ENCODE measurements at places on chromosomes 4 and X. TPM values are rescaled to one million over a fixed set of nuclear protein-coding genes. Genes with fewer than 3 reads are reported as not detected.
A peak's percentile ranks its signal among the peaks of the same experiment; 100 is the strongest.

Gene PCYT1B
- not detected for total RNA-seq

Gene PDCL2
- not detected for total RNA-seq

- no peak overlapping the region for H3K27ac ChIP-seq
- DNase-seq: peak; percentile 12
- no peaks in the 10 kb centered on the region for H3K36me3 ChIP-seq
- H3K4me1 ChIP-seq: no peaks in the 10 kb centered on the region
- H3K27me3 ChIP-seq: no peaks in the 10 kb centered on the region
Measured at GRCh38 chr4:62324215-62324614, 1124.1 kb downstream of the ADGRL3 start.

Gene ANXA3
- 170 TPM for total RNA-seq

DNA sequence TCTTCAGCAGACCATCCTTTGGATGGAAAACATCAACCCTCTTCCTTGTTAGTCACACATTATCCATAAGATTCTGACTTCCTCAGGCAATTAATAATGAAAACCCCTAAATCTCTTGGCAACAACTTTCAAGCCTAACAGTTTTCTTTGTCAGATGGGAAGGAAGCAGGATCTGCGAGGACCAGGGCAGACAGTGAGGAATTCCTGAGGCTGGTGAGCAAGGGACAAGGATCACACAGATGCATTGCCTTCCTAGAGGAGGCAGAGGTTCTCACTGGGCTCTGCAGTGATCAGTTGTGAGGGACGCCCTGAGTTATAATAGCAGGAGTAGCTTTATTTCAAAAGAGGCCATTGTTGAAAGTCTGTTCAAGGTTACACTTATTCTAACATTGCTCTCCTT is 195.4 kb downstream of the SLIT2 start:
- H3K4me1 ChIP-seq: no peaks in the 10 kb centered on the region
- H3K36me3 ChIP-seq: no peaks in the 10 kb centered on the region
- no peak for DNase-seq
- no peak overlapping the region for H3K27ac ChIP-seq

DNA sequence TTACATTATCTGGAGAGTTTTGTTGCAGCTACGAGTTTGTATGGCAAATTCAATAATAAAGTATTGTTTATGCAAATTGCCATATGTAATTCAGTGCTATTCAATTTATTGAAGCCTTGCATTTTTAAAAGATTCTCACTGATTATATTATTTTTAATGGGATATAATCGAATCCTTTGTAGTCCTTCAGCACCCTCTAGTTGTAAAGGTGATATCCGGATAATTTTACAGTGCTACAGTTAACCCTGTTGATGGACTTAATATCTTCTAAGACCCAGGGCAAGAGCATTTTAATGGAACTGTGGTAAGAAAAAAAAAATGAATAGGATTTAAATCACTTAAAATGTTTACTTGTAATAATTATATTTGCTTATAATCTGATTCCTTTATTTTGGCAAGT is 48.5 kb upstream of the GRIA2 start:
- H3K4me1 ChIP-seq: no peaks in the 10 kb centered on the region
- DNase-seq: no peak

Gene UGT2B17
- total RNA-seq: not detected

Gene STIM2
- total RNA-seq: 28.1 TPM

DNA sequence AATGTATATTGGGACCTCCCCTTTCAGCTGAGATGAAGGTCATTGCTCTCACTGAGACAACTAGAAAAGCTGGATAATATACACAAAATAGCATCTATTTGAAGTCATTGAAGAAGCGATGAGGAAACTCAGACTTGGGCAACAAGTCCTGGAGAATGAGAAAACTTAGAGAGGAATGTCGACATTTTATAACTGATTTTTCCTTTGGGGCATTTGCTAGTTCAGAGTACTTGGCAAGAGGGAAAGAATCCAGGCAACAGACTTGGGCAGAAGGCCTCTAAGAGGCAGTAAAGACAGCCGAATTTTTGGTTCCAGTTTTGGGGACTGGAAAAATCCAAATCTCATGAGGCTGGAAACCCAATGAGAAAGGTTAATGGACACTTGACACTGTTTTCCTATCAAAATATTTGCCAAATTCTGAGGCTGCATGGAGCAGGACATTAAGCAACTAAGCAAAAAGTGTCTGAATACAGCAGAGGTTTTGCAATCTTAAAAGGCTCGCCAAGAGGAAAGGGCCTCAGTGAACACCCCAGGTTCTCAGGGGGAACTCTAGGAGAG is 21.0 kb upstream of the ANXA5 start:
- no peak overlapping the region for H3K27ac ChIP-seq
- DNase-seq: no peak
- H3K27me3 ChIP-seq: no peaks in the 10 kb centered on the region
- no peaks in the 10 kb centered on the region for H3K36me3 ChIP-seq
- no peaks in the 10 kb centered on the region for H3K4me1 ChIP-seq

Gene NDP
- 0.73 TPM for total RNA-seq

Gene DNAAF6
- total RNA-seq: not detected

Gene STK32B
- total RNA-seq: 1.8 TPM

- DNase-seq: peak; percentile 77
- no peak overlapping the region for H3K4me3 ChIP-seq
- no peak overlapping the region for H3K27ac ChIP-seq
- no peaks in the 10 kb centered on the region for H3K36me3 ChIP-seq
- no peaks in the 10 kb centered on the region for H3K27me3 ChIP-seq
Measured at GRCh38 chrX:39848243-39848642, 249.5 kb downstream of the BCOR start.

GRCh38 chr4:7591409-7592053 is 156.8 kb upstream of the PSAPL1 start:
- H3K36me3 ChIP-seq: no peaks in the 10 kb centered on the region
- H3K27ac ChIP-seq: no peak overlapping the region
- no peak for DNase-seq
- no peak overlapping the region for H3K4me3 ChIP-seq

GRCh38 chr4:24780936-24781495 is 14.4 kb upstream of the SOD3 start:
- no peak overlapping the region for H3K4me3 ChIP-seq
- no peak for DNase-seq
- H3K27me3 ChIP-seq: no peaks in the 10 kb centered on the region
- H3K36me3 ChIP-seq: no peaks in the 10 kb centered on the region
- no peak overlapping the region for H3K27ac ChIP-seq

- no peak overlapping the region for H3K27ac ChIP-seq
- DNase-seq: no peak
- H3K36me3 ChIP-seq: no peaks in the 10 kb centered on the region
- H3K4me1 ChIP-seq: no peaks in the 10 kb centered on the region
Measured at GRCh38 chrX:3763111-3763510, 49.7 kb upstream of the PRKX start.

DNA sequence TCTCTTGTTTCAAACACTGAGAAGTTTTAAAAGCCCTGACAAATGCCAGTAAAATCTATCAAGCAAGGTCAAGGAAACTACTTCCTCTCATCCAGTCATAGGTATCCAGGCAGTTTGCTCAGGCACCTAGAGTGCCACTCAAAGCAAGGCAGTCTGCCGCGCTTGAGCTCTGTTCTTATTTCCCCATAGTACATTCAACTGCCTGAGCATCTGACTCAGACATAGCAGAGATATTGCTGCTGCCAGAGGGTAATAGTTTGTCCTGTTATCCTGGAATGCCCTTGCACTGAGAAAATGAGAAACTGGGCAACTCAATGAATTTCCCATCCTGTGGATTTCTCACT is 16.1 kb upstream of the ATP8A1 start:
- DNase-seq: peak; percentile 61
- no peak overlapping the region for H3K4me3 ChIP-seq
- no peaks in the 10 kb centered on the region for H3K36me3 ChIP-seq
- no peaks in the 10 kb centered on the region for H3K4me1 ChIP-seq

- H3K36me3 ChIP-seq: no peaks in the 10 kb centered on the region
- no peaks in the 10 kb centered on the region for H3K27me3 ChIP-seq
- peaks cover 48% of the 10 kb centered on the region for H3K4me1 ChIP-seq
- H3K4me3 ChIP-seq: no peak overlapping the region
Measured at GRCh38 chr4:153513596-153513995, 47.4 kb downstream of the TMEM131L start.

DNA sequence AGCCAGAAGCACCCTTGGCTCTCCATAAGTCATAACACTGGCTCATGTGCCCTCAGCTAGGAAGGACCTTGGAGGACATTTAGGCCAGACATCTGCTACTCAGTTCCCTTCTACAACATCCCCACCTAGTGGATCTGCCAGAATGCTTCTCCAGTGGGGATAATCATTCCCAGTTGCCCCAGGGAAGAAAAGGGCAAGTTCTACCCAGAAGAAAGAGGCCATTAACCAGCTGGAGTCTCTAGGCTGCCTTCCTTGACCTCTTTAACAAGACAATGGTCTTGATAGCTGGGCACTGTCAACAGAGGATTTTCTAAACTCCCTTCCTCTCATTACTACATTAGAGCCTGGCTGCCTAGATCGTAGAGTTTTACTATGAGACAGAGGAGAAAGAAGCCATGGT is 42.0 kb downstream of the LGI2 start:
- no peak overlapping the region for H3K4me3 ChIP-seq
- no peaks in the 10 kb centered on the region for H3K36me3 ChIP-seq
- no peaks in the 10 kb centered on the region for H3K4me1 ChIP-seq
- DNase-seq: no peak

Gene SMIM31
- total RNA-seq: 21.7 TPM

GRCh38 chr4:111802191-111802590 is 343.1 kb upstream of the FAM241A start:
- no peak for DNase-seq
- no peaks in the 10 kb centered on the region for H3K4me1 ChIP-seq
- H3K27ac ChIP-seq: no peak overlapping the region
- H3K27me3 ChIP-seq: no peaks in the 10 kb centered on the region
- H3K4me3 ChIP-seq: no peak overlapping the region

Gene XG
- not detected for total RNA-seq

GRCh38 chr4:111404673-111405072 is 740.6 kb upstream of the FAM241A start:
- H3K4me1 ChIP-seq: no peaks in the 10 kb centered on the region
- H3K27ac ChIP-seq: no peak overlapping the region
- no peaks in the 10 kb centered on the region for H3K27me3 ChIP-seq
- no peaks in the 10 kb centered on the region for H3K36me3 ChIP-seq
- H3K4me3 ChIP-seq: no peak overlapping the region
- DNase-seq: peak; percentile 36

All from stomach (tissue), 19 donors.